ENCODE measurements at places on chromosomes 11 and 22.

DNA sequence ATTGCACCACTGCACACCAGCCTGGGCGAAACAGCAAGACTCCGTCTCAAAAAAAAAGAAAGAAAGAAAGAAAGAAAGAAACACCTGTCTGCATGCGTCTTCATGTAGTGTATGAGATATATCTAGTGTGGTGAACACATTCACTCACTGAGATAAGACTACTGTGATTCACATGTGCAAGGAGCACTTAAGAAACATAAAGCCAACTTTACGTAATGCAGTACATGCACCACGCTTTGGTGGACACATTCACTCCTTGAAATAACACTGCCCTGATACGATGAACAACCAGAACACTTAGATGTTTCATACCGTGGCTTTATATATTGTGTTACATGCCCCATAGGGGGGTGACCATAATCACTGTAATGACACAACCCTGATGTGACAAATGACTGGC lies 96.0 kb downstream of the MICAL3 start:
- DNase-seq = no peak

DNA sequence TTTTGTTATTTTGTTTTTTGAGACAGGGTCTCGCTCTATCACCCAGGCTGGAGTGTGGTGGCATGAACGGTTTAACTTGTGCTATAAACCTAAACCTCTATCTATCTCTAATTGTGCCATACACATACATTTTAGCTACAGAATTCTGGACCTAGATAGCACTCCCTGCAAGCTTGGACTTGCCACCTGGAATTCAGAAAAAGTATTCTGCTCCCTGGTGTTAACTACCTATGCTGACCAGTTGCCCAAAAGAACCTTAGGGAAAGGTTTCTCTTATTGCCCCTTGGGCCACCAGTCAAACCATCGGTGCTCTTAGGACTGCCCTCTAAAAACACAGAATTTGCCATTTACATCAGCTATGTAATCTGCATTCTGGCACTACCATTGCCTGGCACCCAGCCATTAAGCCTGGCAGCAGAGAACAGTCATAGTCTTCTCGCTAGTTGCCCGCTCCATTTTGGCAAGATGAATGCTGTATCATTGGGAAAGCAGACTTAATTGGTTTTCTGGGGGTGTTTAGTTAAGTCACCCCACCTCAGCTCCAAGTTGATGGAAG lies 55.3 kb downstream of the ETS1 start:
- DNase-seq = no peak

GRCh38 chr22:40414838-40415505 lies 44.6 kb downstream of the SGSM3 start:
- DNase-seq = no peak

GRCh38 chr11:97354576-97354975 lies 964.8 kb downstream of the JRKL start:
- DNase-seq = no peak

DNA sequence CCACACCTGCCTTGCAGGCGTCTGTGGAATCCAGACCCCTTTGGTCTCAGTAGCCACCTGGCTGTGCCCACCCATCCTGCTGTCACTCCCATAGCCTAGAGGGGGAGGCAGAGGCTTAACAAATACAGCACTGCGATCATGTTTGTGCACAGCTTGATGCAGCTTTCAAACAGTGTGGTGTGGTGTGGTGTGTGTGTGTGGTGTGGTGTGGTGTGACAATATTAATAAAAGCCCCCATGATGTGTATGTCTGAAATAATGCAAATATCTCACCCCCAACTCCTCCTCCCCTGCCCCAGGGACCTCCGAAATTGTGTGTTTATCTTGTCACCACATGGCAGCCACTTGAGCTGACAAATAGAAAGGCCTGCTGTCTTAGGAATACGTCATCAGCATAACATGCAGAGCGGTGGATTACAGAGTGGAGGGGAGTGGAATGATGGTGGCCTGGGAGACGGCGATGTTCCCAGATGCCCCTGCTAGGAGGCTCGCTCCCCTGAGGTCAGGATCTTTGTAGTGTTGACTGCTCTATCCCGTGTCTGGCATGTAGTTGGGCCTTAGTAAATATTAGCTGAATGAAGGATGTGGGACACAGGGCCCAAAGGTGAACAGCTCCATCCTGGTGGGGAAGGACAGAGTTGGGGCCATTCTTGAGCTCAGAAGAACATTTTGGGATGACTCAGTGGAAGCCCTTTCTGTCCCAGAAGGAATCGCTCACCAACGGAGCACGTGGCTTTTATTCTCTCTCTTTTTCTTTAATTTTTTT lies 2.8 kb downstream of the PDXP start:
- DNase-seq = no peak

DNA sequence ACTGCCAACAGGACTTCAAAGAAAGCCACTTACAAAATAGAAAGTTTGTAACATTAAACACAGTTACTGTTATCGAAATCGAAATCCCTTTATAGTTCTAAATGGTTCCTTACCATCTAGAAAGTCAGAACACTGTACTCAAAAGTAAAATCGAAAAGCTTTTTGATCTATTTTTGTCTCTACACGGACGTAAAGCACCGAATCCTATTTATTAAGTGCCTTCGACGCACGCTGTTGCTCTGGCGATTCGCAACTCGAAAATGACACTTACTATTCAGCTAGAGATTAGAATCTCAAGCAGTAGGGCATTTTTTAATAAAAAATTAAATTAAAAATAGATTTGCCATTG lies 78.3 kb downstream of the LARGE1 start:
- DNase-seq = no peak

- DNase-seq = no peak
Measured at GRCh38 chr11:47620836-47621378, 21.5 kb downstream of the MTCH2 start.

DNA sequence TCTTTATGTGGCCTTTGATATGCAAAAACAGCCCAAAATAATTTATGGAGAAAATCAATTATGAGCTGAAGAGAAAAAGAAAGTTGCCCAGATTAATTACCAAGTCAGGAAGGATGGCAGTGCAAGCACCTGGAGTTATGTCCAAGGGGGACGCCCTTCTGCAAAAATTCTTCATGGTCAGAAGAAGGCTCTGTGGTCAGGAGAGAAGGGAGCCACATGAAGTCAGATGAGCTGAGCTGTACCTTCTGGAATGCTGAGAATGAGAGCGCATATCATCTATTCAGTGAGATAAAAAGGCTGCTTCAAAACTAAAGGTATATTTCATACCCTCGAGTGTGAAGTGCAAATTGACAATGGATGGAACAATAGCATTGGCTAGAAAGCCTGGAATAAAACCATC lies 607.4 kb downstream of the NTM start:
- no peak for DNase-seq

GRCh38 chr11:92087725-92088537 lies 136.7 kb upstream of the FAT3 start:
- DNase-seq = no peak

- DNase-seq = no peak
Measured at GRCh38 chr11:58513747-58514367, 6.0 kb upstream of the OR5B21 start.

- DNase-seq = no peak
Measured at GRCh38 chr11:130478881-130479280, 30.4 kb downstream of the ADAMTS15 start.
